NCI-H345 (cell line): ENCODE measurements at places on chromosomes 6 and 20.

- no peak for DNase-seq
These were observed 64.1 kb upstream of the CLVS2 start for GRCh38 chr6:122931916-122932315.

GRCh38 chr6:131156411-131156810 is 21.1 kb downstream of the AKAP7 start:
- no peak for DNase-seq

DNA sequence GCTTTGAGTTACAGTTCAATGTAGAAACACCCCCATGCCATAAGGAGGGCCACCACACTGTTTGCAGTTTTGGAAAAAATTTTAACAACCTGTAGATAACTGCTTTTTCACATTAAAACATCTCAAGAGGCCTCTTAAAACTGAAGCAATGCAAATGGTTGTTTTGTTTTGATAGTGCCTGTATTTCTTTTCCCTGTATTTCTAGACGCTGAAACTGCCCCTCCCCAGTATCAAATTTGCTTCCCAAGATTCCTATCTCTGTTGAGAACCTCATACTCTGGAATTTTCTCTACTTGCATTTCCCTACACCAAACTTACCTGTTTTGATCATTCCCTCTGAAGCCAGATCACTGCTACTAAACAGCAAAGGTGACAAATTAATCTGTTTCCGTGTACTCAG is 98.5 kb downstream of the PHACTR1 start:
- DNase-seq, result no peak

- DNase-seq, result no peak
These were observed 89.9 kb upstream of the AKIRIN2 start for GRCh38 chr6:87791982-87792381.

- DNase-seq, result peak; percentile 20
These were observed 101.5 kb upstream of the BACH2 start for GRCh38 chr6:90397929-90398674.

- DNase-seq, result peak; percentile 41
These were observed 580.7 kb upstream of the GJE1 start for GRCh38 chr6:141552031-141552430.

GRCh38 chr6:111829581-111829980 is 43.7 kb downstream of the FYN start:
- no peak for DNase-seq

GRCh38 chr20:17530716-17531664 is at the start of gene BFSP1:
TSS of gene BFSP1 (minus strand) at chr20:17531379. CDS start at chr20:17531329, 50 bp downstream.
- peak; percentile 81 for DNase-seq

- no peak for DNase-seq
These were observed 754.1 kb upstream of the MAP3K7 start for GRCh38 chr6:91340896-91341395.

- DNase-seq, result no peak
These were observed 64.3 kb downstream of the MKKS start for GRCh38 chr20:10369723-10370090.

- no peak for DNase-seq
These were observed 59.0 kb downstream of the AFG1L start for GRCh38 chr6:108353853-108354252.

DNA sequence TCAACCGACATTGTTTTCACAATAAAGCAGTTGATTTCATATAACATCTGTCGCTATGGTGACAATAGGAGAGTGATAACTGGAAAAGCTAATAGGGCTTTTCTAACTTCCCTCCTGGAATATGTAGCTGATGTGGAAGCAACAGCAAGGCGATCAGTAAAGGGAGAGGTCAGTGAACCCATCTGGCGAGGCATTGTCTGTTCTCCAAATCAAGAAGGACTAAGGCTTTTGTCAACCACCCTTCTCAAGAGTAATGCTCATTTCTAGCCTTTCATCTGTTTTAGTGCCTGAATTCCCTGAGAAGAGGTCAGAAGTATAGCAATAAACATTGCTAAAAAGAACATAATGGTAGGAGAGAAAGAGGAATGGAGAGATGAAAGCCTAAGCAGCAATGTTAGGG is 201.3 kb downstream of the AKAP7 start:
- no peak for DNase-seq

DNA sequence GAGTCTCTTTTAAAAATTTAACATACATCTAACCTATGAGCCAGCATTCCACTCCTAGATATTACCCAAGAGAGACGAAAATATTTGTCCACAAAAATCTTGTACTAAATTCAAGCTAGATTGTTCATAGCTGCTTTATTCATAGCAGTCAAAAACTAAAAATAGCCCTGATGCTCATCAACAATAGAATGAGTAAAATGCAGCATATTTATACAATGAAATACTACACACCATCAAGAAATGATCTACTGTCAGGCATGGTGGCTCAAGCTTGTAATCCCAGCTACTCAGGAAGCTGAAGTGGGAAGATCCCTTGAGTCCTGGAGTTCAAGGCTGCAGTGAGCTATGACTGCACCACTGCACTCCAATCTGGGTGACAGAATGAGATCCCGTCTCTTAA is 22.0 kb upstream of the SRC start:
- no peak for DNase-seq

DNA sequence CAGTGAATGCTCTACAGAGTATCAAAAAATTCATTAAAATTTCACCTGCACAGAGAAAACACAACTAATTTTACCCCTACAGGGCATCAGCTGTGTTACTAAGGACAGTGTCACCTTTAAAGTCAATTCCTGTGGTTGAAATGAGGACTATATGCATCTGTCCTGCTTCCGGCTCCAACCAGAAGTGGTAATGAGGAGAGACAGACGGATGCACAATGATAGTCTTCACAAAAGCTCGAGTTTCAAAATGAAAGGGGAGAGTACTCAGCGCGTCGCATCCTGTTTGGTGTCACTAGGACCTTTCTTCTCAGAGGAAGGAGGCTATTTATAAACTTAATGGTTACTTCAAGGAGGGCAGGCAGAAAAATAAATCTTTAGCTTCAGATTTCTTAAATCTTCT is 86.5 kb downstream of the LYRM4 start:
- no peak for DNase-seq

- DNase-seq, result no peak
These were observed 400.0 kb upstream of the CDH4 start for GRCh38 chr20:60851826-60852704.

GRCh38 chr6:125802943-125803377 is 12.2 kb downstream of the NCOA7 start:
- no peak for DNase-seq

- peak; percentile 7 for DNase-seq
These were observed 319.7 kb upstream of the TCF21 start for GRCh38 chr6:133568970-133569889.

- no peak for DNase-seq
These were observed 45.6 kb upstream of the CD93 start for GRCh38 chr20:23131766-23132165.

GRCh38 chr6:130834482-130835251 is 7.5 kb downstream of the SMLR1 start:
- no peak for DNase-seq

DNA sequence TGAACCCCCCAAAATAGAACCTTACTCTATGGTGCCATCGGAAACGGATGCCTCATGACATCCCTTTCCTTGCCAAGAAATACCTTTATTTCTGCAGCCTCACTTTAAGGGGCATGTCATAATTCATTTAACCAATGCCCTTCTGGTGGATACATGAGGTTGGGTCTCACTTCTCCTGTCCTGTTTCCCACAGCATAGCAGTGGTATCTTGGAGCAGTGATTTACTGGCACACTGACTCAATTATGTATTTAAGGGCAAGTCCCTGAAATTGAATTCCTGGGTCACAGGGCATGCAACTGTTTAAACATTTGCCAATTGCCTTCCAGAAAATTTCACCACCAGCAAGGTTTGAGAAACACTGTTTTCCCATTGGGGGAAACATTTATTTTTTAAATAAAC is 639 bp upstream of the LBP start:
- no peak for DNase-seq

- DNase-seq, result no peak
These were observed 216.2 kb upstream of the ZNF217 start for GRCh38 chr20:53809728-53810365.

GRCh38 chr20:17872434-17872833 is 96.2 kb downstream of the SNX5 start:
- DNase-seq, result no peak

DNA sequence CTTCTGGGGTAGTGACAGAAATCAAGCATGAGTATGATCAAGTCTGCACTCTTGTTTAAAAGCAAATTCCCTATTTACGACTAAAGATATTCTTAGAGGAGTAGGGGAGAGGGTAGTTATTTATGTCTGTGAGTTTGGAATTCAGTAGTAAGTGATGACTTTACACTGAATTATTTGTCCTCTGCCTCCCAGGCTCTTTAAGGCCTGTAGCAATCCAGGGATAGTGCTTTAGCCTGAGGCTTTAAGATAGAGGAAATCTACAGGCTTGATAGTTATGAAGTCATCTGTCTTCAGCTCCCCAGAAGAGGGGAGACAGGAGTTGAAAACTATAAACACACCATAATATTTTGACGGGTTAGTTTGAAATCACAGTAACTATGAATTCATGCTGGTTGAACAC is 664.5 kb downstream of the EPM2A start:
- no peak for DNase-seq

DNA sequence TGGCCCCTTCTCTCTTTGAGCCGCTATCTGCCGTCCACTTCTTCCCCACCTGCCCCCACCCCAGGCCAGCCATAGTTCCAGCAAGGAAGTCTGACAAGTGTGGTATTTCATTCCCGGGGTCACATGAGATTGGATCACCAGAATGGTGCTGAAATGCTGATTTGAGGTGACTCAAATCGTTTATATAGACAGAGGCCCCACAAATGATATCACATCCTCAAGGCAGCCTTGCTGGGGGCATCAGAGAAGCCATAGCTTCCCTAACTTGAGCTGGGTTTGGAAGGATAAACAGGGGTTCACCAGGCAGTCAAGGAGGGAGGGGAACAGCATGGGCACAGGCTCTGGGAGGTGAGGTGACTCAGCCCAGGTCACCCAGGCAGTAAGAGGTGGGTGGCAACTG is 9.9 kb downstream of the SDCBP2 start:
- DNase-seq, result no peak

DNA sequence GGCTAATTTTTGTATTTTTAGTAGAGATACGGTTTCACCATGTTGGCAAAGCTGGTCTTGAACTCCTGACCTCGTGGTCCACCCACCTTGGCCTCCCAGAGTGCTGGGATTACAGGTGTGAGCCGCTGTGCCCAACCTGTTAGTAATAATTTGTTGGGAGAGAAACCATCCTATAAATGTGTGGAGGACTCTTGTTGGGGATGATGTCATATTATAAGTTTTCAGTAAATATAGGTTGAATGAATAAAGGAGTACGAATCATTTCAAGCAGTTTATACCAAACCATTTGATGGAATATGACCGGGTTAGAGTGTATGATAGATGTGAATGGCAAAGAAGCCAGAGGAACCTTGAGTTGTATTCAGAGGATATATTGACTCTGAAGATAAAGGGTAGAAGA is 240.8 kb downstream of the SAMD5 start:
- DNase-seq, result no peak

GRCh38 chr6:87237804-87238203 is 82.4 kb downstream of the ZNF292 start:
- DNase-seq, result no peak

DNA sequence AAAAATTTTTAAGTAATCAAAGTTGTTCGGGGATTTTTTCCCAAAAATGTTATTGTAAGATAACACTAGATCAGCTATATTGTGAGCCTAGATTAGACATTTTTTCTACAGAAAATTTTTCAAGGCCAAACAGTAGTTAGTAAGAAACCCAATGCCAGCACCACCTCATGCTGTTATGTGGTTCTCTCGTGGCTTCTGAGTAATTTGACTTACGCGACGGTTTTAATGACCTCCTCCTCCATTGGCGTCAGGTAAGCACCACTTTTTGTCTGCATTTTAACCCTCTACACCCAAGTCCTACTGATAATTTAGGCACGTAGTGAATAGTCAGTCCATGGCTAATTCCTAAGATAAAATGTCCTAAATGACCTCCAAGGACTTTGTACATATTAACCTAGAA is 9.7 kb downstream of the RPS6KA2 start:
- DNase-seq, result no peak

DNA sequence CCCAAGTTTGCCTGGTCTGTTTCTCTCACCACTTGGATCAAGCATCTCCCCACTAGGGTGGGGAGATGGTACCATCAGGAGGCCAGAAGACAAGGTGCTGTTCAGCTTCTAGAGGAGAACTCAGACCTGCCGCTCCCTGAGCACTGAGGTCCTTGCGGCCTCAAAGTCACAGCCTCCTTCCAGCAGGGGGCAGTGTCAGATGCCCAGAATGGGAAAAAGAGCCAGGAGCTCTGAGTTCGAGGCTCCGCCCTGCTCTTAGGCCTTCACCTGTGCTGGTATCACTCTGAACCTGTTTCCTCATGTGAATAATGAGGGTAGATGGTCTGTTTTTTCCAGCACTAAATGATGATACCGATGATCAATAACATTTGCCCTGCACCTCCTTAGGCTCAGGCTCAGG is 68.7 kb downstream of the TOX2 start:
- DNase-seq, result peak; percentile 29

DNA sequence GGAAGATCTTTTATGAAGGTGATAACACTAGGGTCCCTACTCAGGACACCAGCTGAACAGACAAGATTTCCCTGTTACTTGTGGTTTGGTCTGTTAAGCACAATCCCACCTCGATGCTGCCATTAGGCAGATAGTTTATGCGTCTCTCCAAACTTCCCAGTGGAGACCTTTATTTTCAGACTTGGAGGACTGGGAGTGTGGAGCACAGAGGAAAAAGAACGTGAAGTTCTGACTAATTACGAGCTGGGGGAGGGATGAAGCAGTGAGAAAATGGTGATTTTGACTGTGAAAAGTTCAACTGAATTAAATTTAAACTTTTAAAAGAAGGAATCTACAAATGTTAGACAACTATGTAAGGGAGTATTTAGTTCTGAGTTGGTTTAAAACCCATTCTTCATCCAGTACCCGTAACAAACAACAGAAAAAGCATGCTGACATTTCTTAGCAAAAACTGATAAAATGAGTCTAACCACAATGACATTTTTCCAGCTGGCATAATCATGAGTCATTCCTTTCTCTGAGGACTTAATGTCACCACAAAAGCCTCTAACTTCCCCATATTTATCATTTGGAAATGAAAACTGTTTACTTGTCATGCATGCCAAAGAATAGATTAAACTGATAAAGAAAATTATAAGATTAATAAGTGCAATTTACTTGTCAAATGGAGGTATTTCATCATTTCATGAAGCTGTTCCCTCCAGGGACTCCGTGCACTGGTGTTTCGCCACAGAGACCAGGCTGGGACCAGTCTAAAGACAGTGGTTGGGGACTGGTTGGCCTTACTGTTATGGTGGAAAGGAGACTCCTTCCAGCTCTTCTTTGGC is 113.3 kb upstream of the SSTR4 start:
- no peak for DNase-seq
